ENCODE measurements at places on chromosomes 5 and 9.

DNA sequence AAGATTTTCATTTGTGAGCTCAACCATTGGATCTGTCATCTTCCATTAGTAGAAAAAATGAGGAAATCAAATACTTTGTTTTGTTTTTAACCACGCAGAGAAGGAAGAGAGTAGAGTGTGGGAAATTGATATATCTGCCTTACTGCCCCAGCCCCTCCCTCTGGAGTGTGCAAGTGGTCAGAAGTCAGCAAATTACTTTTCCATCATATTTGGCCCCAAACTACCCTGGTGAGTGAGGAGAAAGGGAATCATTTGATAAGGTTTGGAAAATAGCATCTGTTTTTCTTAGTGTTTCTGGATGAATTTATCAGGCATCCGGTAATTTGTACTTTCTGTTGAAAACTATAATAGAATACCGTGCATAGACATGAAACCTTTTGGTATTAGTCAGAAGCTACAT, 327.4 kb downstream of the MARCHF11 start:
- DNase-seq = no peak

- no peak for DNase-seq
Observed at GRCh38 chr9:86939321-86939720, 8.0 kb downstream of the GAS1 start.

DNA sequence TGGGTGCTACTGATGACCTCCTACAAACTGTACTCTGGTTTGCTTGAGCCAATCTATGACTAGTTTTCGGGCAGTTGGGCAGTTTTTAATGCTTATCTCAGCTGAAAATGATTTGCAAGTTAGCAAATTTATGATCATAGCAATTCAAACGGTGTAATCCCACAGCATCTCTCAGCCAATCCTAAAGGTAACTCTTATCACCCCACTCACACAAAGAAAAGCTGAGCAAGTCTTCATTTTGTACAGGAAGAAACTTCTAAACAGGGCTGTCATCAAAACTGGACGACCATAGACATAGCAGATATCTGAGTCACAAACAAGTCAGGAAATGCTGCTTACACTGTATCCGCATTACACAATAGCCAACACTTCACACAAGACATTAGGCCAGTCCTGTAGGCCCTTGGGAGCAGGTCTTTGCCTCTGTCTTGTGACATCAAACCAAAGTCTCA, 2.6 kb upstream of the ENC1 start:
- peak; percentile 52 for DNase-seq

DNA sequence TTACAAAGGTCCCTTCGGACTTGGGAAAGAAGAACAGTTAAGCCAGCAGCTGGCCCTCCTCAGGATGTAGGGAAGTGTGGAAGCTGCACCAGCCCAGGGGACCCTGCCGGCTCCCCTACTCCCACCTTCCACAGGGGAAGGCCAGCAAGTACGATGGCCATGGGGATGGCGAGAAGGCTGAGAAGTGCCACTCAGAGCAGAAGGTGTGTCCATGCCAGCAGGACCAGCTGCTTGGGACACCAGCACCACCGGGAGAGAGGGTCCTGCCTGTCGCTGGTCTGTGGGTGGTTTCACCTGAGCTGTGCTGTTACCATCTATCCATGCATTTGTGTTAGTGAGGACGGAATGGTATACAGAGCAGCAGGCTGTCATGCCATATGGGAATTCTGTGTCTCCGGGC, 148.6 kb upstream of the PHYKPL start:
- no peak for DNase-seq

DNA sequence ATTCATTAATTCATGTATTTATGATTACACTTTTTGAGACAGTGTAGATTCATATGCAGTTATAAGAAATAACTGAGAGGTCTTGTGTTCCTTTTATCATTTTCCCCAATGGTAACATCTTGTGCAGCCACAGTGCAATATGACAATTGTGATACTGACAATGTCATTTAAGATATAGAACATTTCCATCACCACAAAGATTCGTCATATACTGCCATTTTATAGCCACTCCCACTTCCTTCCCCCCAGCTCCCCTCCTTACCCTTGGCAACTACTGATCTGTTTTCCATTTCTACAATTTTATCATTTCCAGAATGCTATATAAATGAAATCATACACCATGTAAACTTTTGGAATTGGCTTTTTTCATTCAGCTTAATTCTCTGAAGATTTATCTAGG, 53.8 kb downstream of the NR2F1 start:
- no peak for DNase-seq

DNA sequence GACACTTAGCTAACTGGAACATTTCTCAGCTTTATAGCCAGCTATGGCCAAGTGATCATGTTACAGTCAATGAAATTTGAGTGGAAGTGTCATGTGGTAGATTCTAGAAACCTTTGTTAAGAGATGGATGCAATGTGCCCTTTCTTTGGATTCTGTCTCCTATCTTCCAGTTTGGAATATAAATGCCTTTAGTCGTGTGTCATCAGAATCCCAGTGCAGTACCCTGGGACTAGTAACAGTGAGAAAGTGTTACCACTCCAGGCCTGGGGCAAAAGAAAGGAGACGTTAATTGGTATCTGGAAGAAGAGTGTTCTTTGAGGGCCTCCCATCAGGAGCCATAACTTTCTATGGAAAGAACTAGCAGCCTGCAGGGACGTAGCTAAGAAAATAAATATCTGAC, 149.6 kb downstream of the SNX18 start:
- DNase-seq = no peak

- no peak for DNase-seq
Observed at GRCh38 chr5:73922224-73922623, 296.2 kb downstream of the ARHGEF28 start.

DNA sequence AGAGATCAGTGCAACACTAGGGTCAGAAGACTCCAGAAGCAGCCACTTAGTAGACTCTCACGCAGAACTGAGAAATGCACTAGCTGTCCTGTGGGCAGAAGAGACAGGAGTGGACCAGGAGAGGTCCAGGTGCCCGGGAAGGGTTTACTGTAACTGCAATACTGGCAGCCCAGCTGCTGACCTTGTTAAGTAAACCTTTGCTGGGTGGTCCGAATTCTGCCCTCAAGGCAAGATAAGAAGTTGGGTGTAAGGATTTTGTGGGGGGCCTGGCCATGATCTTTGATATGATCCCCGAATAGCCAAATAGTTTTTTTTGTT, 91.3 kb downstream of the PDE6A start:
- DNase-seq = no peak

DNA sequence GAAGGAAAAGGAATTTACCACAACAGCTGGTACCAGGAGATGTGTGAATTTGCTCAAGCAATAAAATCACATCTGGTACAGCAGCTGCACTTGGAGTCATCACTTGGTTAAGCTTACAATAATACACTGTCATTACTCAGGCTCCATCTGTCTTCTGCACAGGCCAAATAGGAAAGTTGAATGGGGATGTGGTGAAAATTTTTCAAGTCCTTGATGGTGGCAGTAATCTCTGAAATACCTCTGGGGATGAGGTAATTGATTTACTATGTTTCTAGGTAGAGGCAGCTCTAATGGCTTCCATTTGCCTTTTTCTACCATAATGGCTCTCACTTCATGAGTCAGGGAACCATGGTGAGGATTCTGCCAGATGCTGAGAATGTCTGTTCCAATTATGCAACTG, 206.8 kb upstream of the ATP10B start:
- DNase-seq = no peak

DNA sequence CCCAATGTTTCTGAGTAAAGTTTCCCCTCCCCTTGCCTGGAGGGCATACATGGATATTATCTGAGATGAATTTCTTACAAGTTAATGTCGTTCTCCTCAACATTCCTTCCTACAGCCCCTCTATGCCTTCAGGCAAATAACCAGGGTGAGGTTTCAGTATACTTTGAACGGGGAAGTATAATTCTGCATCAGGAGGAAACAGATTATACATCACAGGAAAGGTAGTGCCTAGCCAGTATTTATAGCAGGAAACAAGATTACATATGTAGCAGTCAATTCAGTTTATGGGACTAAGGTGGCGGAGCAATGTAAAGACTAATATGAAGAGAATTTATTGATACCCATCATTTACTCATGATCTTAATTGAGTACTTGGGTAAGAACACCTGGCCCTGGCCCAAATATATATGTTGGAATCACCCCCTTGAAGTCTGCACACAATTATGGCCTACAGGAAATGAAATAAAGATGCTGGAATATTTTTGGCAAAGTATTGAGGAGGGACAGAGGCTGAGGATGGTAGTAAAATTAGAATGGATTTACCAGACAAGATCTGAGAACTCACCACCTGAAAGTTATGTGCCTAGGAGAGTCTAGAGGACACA, 661.1 kb downstream of the PTPRD start:
- DNase-seq = no peak
